ENCODE measurements at places on chromosomes 1 and 21.

- no peak for DNase-seq
These were observed 1.4 kb upstream of the C4BPA start for GRCh38 chr1:207102659-207103058.

DNA sequence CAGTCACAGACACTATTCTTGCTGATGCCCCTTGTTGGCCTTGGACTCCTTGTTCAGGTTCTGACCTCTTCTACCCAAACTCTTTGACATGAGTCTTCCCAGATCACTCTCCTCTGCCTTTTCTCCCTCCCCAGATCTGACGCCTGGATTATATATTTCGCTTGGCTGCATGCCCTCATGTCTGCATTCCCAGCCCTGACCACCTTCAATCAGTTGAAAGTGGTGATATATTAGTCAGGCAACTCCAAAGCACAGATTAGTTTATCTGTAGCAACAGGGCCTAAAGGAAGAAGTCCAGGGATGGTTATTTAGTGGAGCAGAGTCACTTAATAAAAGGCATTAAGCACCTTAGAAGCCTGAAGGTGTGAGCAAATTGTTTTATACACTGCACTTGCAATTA is 110.0 kb upstream of the GUCA2B start:
- no peak for DNase-seq

- DNase-seq: no peak
These were observed 30.5 kb upstream of the WNT2B start for GRCh38 chr1:112478314-112478713.

- DNase-seq: no peak
These were observed 3.7 kb upstream of the KLHDC9 start for GRCh38 chr1:161094481-161094880.

- DNase-seq: no peak
These were observed 10.2 kb downstream of the ARHGEF16 start for GRCh38 chr1:3464649-3465025.

GRCh38 chr1:26797627-26798026 is 9.9 kb downstream of the PIGV start:
- DNase-seq: no peak

- DNase-seq: no peak
These were observed 71.3 kb upstream of the PRDX6 start for GRCh38 chr1:173405834-173406233.

DNA sequence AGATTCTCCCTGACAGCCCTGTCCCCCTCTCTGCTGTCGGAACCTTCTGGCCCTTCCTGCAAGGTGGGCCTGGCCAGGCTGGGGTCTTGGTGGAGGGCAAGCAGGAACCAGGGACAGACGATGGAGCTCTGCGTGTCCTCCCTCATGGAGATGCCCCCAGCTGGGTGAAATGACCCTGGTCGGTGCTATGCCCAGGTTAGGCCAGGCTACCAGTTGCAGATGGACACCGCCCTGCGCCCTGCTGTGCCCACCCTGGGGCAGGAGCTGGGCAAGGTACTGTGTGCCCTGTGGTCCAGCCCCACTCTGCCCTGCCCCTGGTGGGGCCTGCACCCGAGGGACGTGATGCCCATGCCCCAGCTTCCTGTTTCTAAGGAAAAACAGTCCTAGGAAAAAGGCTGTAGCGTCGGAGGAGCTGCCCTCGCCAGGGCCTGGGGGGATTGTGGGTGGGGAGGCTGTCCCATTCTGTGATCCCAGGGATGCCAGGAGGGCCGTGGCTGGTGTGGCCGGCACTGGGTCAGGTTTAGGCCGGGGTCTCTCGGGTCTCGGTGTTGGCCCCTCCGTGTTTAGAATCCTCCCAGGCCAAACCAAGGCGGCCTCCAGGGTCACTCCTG is 77.6 kb downstream of the MORN1 start:
- no peak for DNase-seq

DNA sequence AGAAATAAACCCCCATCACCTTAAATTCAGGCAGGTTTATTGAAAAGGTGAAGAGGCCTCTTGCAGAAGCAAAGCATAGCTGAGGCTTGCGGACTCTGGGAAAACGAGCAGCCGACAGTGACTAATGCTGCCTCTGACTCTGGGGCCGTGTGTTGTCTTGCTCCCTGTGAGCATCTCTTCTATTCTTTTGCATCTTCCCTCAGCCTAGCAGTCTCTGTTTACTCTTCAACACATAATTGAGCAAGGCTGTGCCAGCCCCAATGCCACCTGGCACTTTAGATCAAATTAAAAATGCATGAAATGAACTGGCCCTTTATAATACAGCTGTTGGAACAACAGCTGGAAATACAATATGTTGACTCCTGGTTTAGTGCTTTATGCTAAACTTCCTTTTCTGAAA is 18.4 kb upstream of the REG4 start:
- no peak for DNase-seq

DNA sequence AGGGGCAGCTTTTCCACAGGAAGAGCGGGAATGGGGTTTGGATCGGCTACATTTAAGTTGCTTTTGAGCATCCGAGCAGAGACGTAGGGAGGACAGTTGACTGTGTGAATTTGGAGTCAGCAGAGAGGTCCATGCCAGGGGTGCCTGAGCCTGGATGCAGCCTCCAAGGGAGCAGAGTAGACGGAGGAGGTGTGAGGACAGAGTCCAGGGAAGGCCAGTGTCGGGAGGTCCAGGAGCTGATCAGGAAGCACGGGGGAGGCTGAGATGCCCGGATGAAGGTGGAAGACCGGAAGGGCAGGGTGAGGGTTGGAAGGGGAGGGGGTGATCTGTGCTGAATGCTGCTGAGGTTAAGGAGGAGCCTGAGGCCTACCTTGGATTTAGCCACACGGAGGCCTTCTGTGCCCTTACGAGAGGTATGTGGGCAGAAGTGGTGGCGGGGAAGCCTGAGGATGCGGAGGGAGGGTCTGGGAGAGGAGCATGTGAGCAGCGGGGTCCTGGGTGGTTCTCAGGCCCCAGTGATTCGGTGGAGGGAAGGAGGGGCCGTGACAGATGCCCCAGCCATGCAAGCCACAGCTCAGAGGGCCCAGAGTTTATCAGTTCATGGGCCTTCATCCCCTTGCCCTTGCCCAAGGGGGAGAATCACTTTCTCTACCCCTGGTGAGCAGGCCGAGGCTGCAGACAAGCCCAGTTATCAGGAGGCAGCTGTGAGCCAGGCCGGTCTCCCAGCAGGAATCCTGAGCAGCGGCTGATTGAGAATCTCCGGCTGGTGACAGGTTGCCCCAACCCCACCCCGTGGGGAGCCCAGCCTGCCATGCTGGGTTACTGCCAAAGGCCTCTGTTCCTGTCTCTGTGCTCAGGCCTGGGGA is 54.0 kb upstream of the ACTL8 start:
- DNase-seq: no peak

- no peak for DNase-seq
These were observed 99.1 kb downstream of the CLEC20A start for GRCh38 chr1:178397678-178398077.

DNA sequence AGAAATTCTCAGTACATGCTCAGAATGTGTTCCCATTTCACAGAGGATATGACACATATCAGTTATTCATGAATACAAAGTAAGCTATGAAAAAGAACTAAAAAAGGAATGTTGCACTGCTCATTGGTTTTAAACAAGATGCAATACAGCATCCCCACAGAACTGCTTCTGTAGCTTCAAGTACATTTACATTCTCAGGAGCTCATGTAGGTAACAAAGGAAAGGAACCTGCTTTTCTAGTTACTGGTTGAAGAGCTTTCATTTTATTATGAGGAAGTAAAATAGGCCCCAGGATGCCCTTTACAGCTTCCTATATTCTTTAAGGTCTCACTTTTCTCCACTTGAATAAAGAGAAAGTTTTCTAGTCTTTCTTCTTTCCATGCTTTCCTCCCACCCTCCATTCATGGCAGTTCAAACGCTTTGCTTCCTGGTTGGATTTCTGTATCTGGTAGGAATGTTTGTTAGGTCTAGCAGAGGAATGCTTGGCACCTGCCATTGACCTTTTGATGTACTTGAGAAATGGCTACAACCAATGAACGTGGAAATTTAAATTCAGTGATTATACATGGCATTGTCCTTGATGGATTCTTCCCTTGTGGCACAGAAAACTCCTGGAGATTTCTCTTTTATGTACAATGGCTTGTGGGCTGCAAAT is 27.1 kb upstream of the KCNK2 start:
- DNase-seq: no peak

- DNase-seq: no peak
These were observed 126.2 kb upstream of the DAB1 start for GRCh38 chr1:57550092-57550491.

DNA sequence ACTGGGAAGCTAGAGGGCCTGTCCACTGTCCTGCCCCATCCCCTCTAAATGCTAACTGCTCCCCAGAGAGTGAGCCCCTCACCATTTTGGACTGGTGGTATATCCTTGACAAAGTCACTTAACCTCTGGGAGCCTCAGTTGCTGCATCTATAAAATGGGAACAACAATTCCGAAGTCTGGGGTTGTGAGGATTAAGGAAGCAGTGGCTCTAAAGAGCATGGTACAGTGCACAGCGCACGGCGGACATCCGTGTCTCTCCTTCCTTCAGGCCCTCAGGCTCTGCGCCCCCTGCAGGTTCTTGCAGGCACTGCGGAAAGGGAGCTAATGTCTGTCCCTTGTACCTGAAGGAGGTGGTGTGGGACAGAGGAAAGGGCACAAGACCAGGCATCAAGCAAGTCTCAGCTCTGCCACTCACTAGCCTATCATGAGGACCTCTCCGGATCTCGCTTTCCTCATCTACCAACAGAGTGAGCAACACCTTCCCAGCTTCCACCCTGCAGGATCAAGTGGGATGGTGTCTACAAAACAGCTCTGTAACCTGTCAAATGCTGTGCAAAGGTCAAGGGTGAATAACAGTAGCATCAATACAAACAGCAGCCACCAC is 20.1 kb downstream of the ECE1 start:
- DNase-seq: peak; percentile 83

GRCh38 chr1:84688463-84689061 is 1.7 kb downstream of the SSX2IP start:
- DNase-seq: no peak

DNA sequence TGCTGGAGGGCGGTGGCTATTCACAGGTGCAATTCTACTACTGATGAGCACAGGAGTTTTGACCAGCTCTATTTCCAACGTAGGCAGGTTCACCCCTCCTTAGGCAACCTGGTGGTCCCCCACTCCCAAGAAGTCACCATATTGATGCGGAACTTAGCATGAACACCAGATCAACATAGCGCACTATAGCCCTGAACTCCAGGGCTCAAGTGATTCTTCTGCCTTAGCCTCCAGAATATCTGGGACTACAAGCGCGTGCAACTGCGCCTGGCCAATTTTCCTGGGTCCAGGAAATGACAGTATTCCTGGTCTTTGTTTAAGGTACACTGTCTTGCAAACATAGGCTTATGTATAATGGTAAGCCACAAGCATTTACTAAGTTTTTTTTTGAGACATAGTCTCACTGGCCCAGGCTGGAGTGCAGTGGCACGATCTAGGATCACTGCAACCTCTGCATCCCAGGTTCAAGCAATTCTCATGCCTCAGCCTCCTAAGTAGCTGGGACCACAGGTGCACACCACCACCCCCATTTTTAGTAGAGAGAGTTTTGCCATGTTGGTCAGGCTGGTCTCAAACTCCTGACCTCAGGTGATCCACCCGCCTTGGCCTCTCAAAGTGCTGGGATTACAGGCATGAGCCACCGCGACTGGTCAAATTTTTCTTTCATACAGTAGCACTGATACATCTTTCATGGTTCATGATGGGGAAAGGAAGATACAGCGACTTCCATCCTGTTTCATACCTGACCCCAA is 12.6 kb downstream of the MCL1 start:
- DNase-seq: no peak

DNA sequence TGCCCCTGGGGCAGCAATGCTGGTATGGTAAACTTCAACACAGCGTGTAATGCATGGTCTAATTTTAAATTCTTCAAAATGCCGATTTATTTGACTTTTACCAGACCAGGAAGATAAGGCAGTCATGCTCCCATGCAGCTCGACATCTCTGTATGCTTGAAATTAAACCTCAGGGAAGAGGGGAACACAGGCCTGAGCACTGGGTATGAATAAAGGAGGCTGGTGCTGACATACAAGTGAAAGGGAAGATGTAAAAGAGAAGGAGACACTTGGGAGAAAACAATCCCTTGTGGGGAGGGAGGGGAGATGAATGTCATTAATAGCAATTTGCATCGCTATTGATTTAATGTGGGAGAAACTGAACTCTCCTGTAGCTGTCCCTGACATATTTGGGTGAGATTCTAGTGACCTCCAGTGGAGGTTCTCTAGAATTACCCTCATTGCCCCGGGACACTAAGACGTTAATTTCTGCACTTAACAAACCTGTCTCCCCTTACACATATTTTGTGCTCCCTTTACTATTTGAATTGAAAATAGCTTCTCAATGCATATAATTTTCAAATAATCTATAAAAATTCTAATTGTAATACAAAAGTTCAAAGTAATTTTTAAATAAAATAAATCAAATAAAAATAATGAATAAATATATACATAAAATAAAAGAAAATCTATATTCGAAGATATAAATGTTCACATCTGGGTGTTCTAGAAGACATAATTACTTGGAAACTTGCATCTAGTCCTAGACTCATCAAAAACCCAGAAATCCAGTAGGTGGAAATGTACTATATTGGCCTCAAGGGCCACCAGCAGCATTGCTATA is 283.1 kb downstream of the LMX1A start:
- no peak for DNase-seq

GRCh38 chr1:94907136-94907535 is 19.8 kb downstream of the CNN3 start:
- DNase-seq: no peak

- DNase-seq: peak; percentile 91
These were observed at the start of gene ALG6 for GRCh38 chr1:63367215-63368103. Gene ALG6, plus strand, starts transcription at chr1:63367627. Its CDS starts 3,351 bp downstream, at chr1:63370978.

- no peak for DNase-seq
These were observed 26.6 kb upstream of the DNM3 start for GRCh38 chr1:171814692-171815091.

DNA sequence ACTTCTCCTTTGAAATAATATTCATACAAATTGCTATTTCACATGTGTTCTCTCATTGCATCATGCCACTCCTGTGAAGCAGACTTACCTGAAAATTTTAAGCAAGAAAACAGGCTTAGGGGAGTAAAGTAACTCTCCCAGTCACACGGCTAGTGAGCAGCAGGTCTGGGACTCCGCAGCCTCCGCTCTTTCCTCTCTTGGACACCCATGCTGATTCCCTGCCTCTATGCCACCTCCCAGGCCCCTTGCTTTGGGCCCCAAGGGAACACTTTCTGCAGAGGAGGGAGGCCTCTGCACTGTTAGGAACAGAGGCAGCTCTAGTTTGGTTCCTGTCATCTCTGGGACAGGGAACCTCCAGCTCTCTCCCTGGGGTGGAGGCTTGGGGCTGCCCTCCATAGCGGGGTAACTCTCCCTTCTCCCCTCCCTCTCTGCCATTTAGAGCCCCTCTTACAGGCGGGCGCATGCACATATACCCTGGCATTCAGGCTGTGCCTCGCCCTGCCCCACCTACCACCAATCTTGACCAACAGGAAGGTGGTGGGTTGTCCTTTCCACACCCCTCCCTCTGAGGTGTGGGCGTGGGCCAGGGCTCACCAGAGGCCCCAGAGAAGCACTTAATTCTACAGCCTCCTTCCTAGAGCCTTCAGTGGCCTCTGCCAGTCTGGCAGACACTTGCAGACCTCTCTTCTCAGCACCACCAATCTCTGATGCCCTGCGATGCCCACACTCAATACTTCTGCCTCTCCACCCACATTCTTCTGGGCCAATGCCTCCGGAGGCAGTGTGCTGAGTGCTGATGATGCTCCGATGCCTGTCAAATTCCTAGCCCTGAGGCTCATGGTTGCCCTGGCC is at the start of gene RXFP4:
RXFP4 (plus strand) TSS at position 646 of the 852 bp plus-strand sequence; CDS start at position 718, 72 bp downstream.
- DNase-seq: no peak
